Stimulated activated CD4-positive, alpha-beta T cell treated with anti-CD3 and anti-CD28 coated beads, Interleukin-1b, Interleukin-23, amount 100 ng/mL, for 1 hour (primary cell): ENCODE measurements at places on chromosomes 16 and 17.

- no peak for DNase-seq
Observed at GRCh38 chr16:66121466-66121865, 245.0 kb upstream of the CDH5 start.

- DNase-seq, result no peak
Observed at GRCh38 chr16:848510-849253, 48.1 kb upstream of the GNG13 start.

DNA sequence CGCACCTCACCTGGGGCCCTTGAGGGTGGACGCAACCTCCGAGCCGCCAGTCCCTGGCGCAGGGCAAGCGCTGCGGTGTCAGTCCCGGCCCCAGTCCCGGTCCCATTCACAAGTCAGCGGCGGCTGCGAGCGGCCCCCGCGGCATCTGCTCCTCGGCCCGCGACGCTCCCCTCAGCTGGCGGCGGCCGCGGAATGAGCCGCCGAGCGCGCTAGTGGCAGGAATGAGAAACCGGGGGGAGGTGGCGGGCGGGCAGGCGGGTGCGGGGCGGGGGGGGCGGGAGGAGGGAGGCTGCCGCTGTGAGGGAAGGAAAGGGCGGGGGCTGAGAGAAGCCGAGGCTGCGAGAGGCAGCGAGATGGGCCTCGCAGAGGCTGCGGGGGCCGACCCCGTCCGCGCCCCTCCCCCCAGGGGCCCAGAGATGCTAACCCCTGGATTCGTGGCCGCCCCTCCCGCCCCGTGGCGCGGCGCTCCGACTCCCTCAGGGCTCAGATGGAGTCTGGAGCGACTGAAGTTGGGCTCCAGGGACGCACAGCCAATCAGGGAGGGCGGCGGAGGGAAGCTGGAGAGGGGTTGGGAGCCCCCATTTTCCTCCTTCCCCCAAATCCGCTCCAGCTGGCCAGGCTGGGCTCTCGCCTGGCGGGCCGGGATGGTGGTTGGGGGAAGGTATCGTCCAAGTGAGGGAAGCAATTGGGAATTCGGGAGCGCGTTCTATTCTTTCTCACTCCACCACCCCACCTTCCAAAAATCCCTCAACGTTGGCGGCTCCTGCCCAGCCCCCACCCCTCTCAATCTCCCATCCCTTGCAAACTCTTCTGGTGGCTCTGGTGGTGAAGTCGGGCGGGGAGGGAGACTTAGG, at the start of gene CDH11:
CDH11 (minus strand) TSS at position 194 of the 854 bp plus-strand sequence. CDS start 117,194 bp downstream, outside the sequence.
- no peak for DNase-seq

DNA sequence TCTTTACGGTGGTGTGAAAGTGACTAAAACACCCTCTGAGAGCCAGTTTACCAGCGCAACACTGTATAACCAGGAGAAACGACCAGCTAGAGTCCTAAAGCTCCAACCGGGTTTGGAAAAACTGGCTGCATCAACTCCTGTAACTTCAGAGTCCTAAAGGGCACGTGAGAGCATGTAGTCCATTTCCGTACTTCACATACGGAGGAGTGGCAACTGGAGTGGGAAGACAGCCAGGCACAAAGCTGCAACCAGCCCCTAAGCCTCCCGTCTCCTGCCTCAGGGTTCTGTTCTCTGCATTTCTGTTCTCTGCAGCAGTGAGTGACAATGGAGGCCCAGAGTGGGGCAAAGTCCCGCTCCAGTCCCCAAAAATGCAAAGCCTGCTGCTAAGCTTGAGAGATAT, 19.2 kb downstream of the TEKT1 start:
- no peak for DNase-seq

GRCh38 chr16:49396206-49396720, 22.7 kb downstream of the C16orf78 start:
- no peak for DNase-seq

DNA sequence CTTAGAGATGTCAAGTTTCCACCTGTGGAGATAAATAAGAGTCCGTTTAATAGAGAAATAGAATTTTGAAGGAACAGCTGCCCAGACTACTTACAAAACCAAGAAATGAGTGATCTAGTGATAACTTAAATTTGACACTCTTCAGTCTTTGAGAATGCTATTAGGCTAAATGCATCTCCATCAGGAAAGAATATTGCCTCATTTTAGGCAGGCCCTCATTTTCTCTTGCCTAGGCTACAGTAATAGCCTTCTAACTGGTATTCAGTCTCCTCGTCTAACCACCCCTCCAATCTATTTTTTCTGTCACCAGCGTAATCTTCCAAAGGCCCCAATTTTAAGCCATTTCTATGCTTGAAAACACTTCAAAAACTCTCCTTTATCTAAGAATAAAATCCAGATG, 537.8 kb upstream of the CA10 start:
- DNase-seq, result no peak

DNA sequence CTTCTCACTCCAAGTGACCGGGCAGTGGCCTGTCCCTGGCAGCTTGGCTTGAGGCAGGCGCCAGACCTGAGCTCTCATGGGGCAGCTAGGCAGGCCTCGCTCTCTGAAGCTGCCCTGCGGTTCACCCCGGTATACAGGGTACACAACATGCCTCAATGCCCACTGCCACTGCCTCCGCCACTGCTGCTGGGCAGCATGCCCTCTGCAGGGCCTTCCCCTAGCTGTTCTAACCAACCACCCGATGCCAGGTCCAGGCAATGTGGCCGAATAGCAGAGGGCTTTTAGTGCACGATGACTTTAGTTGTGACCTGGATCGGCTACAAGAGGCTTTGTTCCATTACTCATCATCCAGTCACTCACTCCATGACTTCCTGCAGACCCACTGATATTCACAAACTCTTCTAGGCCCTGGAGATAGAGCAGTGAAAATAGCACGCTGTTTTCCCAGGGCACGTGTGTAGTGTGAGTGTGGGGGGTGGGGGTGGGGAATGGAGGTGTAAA, 19.7 kb downstream of the CDC42EP4 start:
- no peak for DNase-seq

GRCh38 chr17:33121272-33121671, 129.6 kb downstream of the SPACA3 start:
- no peak for DNase-seq

DNA sequence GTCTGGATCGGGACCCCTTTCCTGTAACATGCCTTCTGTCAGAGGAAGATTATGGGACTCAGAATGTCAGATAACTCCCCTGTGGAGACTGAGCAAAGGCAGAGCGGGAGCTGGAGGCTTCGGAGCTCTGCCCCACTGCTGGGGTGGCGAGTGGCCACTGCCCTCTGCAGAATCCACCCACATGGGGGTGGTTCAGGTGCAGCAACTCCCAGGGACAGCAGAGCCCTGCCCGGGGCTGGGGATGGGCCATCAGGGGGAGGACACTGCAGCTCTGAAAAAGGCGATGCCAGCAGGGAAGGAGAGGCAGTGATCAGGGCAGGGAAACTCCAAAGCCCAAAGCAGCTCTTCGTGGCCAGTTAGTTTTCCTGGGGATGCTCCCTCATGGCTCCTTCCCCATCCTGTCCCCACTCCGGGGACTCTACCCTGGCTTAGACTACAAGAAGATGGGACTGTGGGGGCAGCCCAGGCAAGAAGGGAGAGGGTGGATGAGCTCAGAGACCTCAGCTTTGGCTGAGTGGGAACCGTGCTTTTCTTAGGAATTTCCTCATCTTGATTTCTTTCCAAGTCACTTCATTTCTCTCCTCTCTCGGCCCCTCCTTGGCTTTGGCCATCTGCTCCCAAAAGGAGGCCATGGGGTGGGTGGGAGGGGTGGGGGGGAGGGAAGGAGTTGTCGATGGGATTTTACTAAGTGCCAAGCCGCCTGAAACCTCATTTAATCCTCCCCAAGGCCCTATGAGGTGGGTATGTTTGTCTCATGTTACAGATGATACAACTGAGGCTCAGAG, 4.0 kb downstream of the CA4 start:
- DNase-seq, result no peak

GRCh38 chr16:87635541-87636049, 33.3 kb downstream of the JPH3 start:
- DNase-seq, result peak; percentile 27

GRCh38 chr17:16171613-16172012, 43.7 kb downstream of the NCOR1 start:
- DNase-seq, result no peak

- no peak for DNase-seq
Observed at GRCh38 chr16:64153718-64154117, 968.1 kb downstream of the CDH11 start.

DNA sequence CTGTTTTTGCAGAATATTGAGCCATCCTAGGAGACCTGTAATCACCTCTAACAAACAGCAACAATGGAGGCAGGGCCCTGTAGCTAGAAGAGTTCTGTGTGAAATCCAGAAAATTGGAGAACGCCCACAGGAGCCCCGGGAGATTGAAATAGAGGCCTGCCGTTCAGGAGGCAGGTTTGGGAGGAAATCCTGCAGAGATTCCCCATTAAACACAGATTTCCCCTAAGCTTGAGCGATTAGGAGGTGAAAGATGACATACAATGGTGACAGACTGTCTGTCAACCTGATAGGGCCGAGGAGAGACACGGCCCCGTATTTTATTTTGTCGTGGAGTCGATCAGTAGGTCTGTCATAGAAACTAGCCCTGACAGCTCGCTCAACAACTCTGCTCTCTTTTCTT, 18.2 kb downstream of the CDK5RAP3 start:
- DNase-seq, result no peak

DNA sequence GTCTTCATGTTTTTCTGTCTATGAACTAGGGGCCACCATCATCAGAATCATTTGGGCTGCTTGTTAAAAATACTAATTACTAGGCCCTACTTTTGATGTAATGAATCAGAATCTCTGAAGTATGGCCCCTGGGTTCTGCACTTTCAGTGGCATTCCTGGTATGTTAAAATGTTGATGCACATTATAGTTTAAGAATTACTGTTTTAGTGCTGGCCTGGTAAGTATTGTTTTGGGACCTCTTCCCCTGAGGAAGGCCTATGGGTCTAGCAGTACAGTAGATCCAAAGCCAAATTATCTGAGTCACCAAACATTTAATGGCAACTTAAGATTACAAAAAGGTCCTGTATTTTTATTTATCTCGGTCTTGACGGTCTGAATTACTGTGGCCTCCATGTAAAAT, 58.8 kb downstream of the AP2B1 start:
- no peak for DNase-seq

DNA sequence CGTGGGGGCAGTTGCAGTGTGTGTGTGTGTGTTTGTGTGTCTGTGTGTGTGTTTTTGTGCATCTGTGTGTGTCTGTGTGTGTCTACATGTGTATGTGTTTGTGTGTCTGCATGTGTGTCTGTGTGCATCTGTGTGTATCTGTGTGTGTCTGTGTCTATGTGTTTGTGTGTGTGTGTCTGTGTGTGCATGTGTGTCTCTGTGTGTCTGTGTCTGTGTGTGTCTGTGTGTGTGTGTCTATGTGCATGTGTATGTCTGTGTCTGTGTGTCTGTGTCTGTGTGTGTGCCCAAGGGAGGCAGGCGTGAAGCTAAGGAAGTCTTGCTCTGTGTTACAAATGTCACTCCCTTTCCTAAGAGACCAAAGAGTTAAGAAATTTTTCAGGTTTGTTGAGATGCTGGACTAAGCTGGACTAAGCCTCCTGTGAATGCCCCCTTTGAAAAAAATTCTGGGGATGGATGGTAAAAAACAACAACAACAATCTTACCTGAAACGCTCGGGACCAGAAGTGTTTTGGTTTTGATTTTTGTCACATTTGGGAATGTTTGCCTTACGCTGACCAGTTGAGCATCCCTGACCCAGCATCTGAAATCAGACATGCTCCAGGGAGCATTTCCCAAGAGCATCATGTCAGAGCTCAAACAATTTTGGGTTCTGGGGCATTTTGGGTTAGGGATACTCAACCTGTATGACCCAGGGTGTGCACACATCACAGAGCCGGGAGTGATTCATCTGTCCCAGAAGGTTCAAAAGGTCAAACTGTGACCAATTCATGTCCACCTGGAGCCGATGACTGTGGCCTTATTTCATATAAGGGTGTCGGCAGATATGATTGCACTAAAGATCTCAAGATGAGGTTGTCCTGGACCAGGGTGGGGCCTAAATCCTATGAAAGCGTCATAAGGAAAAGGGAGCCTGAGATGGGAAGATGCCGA, 48.6 kb upstream of the ZNF469 start:
- no peak for DNase-seq

- DNase-seq, result no peak
Observed at GRCh38 chr17:48236681-48237134, 129.1 kb downstream of the SNX11 start.

- no peak for DNase-seq
Observed at GRCh38 chr16:47892999-47893398, 262.8 kb downstream of the ABCC12 start.

DNA sequence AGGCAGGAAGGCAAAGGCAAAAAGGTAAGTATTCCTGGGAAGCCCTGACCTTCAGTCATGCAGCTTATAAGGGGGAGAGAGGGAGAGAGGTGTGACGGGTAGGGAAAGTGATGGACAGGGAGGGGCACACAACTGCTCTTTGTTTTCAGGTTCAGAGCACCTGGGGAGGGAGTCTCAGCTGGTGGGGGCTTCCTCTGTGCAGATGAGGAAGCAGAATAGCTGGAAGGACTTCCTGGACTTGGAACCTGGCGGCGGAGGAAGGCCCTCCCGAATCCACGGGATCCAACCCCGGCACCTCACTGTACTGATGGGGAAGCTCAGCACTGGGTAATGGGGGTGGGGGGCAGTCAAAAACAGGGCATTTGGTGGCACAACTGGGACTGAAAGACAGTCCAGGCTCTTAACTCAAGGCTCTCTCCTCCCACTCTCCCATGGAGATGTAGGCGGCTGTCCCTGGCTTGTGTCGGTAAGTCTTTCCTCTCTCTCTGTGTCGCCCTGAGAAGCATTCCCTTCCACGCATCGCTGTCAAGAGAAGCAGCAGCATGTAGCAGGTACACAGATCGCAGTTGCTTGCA, 11.9 kb upstream of the PITPNM3 start:
- DNase-seq, result no peak

GRCh38 chr17:46876353-46876887, 25.0 kb downstream of the WNT9B start:
- no peak for DNase-seq

- no peak for DNase-seq
Observed at GRCh38 chr16:75710344-75710743, 9.1 kb upstream of the DUXB start.

DNA sequence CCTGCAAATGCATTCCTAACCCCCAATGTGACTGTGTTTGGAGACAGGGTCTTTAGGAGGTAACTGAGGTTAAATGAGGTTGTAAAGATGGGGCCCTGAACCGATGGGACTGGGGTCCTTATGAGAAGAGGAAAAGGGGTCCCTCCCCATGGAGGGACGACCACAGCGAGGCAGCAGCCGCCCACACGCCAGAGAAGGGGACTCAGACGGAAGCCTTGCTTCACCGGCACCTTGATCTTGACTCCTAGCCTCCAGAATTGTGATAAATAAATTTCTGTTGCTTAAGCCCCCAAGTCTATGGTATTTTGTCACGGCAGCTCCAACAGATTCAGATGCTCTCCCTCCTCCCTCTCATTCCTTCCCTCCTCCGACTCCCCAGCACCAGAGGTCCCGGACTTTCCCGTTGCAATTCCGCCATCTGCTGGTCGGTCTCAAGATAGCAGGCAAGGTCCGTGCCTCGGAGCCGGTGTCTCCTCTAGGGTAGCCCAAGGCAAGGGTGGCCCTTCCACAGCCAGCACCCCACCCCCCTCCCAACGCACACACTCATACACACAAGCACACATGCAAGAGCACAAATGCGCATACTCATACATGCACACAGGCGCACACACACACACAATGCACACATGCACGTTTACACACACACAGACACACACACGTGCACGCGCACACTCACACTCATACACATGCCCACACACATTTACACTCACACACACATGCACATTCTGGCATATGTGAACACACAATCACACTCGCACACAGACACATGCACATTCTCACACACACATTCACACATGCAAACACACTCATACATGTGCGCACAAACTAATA, 23.1 kb upstream of the C16orf78 start:
- DNase-seq, result peak; percentile 18

GRCh38 chr17:79595471-79595870, 15.4 kb downstream of the RBFOX3 start:
- DNase-seq, result no peak

- no peak for DNase-seq
Observed at GRCh38 chr17:31389657-31390381, 1.7 kb upstream of the RAB11FIP4 start.
